Forelimb muscle (tissue), 1 donor: ENCODE measurements at places on chromosomes 1 and 21. TPM values are rescaled to one million over a fixed set of nuclear protein-coding genes. Genes with fewer than 3 reads are reported as not detected.

- DNase-seq = peak; percentile 24
These were observed 39.7 kb downstream of the UBE2U start for GRCh38 chr1:64242895-64243756.

- no peak for DNase-seq
These were observed 11.7 kb upstream of the SUMO3 start for GRCh38 chr21:44829507-44830092.

- DNase-seq = no peak
These were observed 4.7 kb upstream of the XKR8 start for GRCh38 chr1:27955076-27955475.

GRCh38 chr1:116390195-116390594, 17.2 kb downstream of the ATP1A1 start:
- DNase-seq = no peak

GRCh38 chr1:35264871-35265270, 3.6 kb upstream of the ZMYM4 start:
- no peak for DNase-seq

- no peak for DNase-seq
These were observed 848 bp downstream of the CTTNBP2NL start for GRCh38 chr1:112396653-112397471.

- no peak for DNase-seq
These were observed 316.8 kb upstream of the CAMK1G start for GRCh38 chr1:209266590-209267205.

- DNase-seq = no peak
These were observed 6.0 kb upstream of the TRIM67 start for GRCh38 chr1:231155808-231156207.

GRCh38 chr1:214296860-214297745, 16.1 kb downstream of the SMYD2 start:
- no peak for DNase-seq

DNA sequence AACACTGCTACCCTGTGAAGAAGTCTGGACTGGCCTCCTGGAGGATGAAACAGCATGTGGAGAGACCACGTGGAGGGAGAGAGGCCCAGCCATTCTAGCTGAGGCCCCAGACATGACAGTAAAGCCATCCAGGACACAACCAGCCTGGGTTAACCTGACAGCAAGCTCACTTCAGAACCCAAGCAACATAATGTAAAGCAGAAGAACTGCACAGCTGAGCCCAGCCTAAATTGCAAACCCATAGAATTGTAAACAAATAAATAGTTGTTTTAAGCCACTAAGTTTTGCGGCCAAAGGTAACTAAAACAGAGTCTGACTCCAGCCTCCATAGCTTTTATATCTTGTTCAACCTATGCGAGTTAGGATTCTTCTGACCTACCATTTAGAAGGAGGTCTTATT, 97.2 kb upstream of the L1TD1 start:
- DNase-seq = no peak

DNA sequence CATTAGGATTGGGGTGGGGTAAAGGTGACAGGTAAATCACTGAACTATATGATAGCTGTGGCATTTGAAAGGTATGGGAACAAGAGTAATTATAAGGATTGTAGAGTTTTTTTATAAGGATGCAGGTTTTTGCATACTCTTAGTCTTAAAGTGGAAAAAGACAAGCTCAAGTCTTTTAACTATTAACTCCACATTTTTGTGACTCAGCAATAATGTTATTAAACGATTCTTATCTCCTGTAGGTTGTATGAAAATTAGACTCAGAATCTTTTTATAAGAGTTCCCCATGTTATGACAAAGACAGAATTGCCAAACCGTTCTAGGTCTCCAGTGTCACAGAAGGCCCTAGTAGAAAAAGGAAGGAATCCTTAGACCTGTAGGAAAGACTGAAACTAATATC, 49.9 kb upstream of the TTLL7 start:
- DNase-seq = no peak

DNA sequence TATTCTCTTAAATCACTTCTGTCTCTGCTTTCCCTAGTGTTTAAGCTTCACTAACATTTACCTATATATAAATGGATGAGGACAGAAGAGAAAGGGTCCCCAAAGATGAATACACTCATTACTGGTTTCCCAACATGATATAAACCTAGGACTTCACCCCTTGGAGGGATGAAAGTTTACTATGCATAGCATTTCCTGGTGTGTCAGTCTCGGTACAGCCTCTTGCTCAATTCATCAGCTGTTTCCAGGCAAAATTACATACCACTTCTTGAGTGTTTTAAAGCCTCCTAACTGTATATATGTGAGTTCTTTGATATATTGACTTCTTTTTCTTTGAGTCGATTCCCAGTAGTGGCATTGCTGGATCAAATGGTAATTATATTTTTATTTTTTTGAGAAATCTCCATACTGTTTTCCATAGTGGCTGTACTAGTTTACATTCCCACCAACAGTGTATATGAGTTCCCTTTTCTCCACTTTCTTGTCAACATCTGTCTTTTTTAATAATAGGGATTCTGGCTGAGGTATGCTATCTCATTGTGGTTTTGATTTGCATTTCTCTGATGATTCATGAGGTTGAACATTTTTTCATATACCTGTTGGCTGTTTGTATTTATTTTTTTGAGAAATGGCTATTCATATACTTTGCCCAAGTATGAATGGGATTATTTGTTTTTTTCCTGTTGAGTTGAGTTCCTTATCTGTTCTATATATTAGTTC, 259.3 kb upstream of the CACYBP start:
- DNase-seq = no peak

Gene RGS1
- 1.8 TPM for polyA plus RNA-seq

Gene TSACC
- polyA plus RNA-seq = 1.5 TPM

Gene MYBPH
- polyA plus RNA-seq = 278 TPM

Gene SLC45A1
- polyA plus RNA-seq = 0.52 TPM

Gene GBP5
- 0.85 TPM for polyA plus RNA-seq

Gene S100A2
- polyA plus RNA-seq = 2.0 TPM

Gene RAP1A
- polyA plus RNA-seq = 48.6 TPM
